ENCODE measurements at places on chromosomes 1 and 21.
A peak's percentile ranks its signal among the peaks of the same experiment; 100 is the strongest.

- no peak for DNase-seq
These were observed 13.0 kb upstream of the ARHGEF16 start for GRCh38 chr1:3441410-3441847.

GRCh38 chr1:201016211-201016651 is 7.3 kb downstream of the KIF21B start:
- no peak for DNase-seq

DNA sequence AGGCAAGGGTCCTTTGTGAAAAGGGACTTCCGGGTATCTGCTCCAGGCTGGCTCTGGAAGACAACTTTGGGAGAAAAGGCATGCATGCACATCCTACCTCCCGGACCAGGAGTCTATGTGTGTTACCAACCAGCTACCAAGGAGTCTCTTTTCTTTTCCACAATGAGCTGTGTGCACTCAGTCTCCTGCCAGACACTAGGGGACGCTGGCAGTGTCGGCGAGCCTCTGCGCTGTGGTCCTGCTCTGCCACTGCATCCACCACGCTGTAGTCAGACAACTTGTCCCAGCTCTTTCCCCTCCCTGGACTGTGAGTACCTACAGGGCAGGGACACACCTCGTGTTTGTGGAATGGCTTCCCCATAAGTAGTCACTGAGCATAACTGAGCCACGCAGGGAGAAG is 5.1 kb upstream of the SSR2 start:
- peak; percentile 3 for DNase-seq

- DNase-seq = no peak
These were observed 49.1 kb upstream of the DMRTB1 start for GRCh38 chr1:53410100-53410541.

DNA sequence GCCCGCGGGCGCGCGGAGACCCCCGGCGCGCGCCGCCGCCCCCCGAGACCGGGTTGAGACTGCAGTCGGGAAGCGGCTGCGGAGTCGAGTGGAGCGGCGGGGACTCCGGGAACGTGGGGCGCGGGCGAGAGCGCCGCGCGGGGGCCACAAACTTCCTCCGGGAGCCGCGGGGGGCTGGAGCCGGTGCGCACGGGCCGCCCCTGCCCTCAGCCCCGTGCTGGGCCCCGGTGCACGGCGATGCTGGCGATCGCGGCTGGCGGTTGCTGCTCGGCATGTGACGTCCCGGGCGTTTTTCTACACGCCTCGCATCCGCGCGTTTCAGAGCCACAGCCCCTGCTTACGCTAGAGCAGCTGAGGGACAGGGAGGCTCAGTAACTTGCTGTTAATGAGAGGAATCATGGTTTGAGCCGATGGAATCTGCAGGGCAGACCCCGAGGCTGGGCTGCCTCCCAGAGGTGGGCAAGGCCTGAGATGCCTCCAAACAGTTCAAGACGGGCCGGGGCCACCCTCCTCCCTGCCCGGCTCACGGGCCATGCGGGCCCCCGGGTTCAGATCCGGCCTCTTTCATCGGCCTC is 520 bp downstream of the TMEM201 start:
- DNase-seq = peak; percentile 26

DNA sequence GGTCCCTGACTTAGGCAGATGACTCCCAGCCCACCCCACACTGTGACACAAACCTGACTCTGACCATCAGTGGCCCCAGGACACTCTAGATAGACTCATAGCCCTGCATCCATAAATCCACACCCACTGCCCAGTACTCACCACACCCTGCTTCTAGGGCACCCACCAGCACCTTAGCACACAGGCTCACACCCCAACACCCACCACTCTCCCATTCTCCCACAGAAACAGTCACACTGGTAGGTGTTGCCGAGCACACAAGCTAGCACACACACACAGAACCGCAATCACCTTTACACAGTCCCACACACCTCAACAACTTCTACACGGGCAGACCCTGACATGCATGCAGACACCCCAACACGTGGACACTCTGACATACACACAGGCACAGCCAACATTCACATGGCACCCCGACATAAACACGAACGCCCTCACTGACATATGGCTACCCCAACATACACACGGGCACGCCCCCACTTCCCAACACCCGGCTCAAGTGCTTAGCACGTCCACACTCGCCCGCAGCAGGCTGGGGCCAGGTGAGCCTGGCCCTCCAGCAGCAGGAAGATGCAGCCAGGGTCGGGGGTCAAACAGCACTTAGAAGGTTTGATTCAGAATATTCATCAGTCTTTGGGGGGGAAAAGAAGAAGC is 105.5 kb upstream of the TARDBP start:
- no peak for DNase-seq

- DNase-seq = no peak
These were observed 43.4 kb downstream of the CDCP2 start for GRCh38 chr1:54109129-54110090.

DNA sequence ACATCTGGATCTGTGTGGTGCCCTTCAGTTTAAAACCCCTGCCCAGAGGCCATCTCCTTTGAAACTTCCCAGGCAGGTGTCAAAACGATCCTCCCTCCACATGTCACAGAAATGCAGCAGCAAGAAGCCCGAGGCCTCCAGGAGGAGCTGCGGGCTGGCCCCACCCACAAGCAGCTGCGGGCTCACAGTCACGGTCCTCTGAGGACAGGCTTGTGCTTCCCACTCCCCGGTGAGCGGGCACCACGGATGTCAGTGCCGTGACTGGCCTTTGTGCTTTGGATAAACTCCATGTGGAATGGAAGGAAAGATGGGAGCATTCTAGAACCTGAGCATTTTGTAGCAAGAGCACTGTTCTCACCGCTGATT is 65.8 kb downstream of the SIK1 start:
- DNase-seq = no peak

DNA sequence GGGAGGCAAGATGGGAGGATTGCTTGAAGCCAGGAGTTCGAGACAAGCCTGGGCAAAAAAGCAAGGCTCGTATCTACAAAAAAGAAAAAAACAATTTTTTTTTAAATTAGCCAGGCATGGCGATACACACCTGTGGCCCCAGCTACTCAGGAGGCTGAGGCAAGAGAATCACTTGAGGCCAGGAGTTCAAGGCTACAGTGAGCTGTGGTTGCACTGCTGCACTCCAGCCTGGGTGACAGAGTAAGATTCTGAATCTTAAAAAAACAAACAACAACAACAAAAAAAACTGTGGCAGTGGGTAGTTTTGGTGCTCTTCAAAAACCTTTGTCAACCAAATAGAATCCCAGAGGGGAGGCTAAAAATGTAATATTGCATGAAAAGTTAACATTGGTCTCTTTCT is 734 bp downstream of the PTPN22 start:
- DNase-seq = no peak

- no peak for DNase-seq
These were observed 42.3 kb downstream of the NEK7 start for GRCh38 chr1:198199105-198199504.

DNA sequence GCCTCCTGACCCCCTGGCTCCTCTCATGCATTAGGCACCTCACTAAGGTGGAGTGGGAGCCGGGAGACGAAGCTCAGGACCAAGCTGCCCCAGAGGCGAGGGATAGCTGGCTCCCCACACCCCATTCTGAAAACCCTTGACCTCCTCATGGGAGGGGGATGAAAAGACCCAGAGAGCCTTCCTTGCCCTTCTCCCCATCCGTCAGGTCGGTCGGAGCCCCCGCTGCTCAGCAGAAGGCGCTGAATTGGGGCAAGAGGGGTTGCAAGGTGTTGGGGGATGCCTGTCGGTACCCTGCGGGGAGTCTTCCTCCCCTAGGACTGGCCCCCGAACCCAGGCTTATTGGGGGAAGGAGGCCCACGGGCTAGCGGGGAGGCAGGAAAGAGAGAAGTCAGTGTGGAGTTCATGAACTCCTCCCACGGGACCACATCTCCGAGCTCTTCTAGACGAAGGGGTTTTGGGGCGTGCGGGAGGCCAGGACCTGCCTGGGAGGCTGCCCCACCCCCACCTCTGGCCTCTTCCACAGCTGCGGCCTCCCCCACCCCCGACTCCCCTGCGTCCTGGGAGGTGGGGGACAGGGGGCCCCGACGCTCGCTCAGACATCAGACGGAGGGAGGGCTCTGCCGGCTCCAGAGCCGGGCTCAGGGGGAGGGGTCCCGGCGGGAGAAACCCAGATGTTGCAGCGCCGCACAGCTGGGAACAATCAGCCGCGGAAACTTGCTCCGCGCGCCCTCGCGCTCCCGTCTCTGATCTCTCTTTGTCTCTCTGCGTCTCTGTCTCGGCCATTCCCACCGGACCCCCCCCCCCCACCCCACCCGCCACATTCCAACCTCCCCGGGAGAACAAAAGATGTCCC is 719 bp downstream of the MFAP2 start:
- no peak for DNase-seq

DNA sequence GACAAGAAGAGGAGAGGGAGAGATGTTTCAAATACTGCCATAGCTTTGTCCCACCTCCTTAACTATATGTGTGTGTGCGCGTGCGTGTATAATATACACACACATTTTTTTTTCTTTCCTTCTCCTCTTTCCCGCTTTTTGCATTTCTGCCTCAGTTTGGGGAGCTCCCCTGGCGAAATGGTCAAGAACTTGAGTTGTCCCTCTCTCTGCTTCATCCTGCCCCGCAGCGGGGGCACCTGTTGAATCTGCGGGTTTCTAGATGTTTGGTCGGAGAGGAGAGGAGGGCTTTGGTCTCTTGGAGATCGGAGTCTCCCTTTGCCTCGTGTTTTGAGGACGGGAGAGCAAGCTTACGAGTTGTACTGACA is 504 bp downstream of the SCCPDH start:
- DNase-seq = no peak

DNA sequence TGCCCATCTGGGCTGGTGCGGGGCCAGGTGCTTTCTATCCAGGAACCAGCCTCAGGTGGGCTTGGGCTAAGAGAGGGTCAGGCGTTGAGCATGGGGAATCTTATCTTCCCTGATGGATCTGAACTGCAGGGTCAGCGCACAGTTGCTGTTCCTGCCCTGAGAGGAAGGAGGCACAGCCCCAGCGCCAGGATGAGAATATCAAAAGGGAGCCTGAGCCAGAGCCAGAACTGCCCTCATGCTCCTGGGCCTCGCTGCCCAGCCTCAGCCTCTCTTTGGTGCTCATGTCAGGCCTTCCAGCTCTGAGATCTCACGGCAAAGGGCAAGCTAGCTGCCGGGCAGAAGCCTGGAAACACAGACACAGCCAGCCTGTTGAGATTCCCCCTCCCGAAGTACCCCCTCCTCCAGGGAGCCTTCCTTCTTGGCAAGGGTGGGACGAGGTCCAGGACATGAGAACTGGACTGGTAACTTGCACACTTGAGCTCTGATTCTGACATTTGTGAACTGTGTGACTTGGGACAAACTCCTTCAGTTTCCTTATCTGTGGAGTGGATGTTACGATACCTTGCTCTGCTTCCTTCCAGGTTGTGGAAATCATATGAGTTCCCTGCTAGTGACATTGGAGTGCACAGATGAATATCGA is 1.2 kb upstream of the LAD1 start:
- DNase-seq = no peak

- DNase-seq = no peak
These were observed 7.1 kb downstream of the AMIGO1 start for GRCh38 chr1:109502364-109502851.

GRCh38 chr1:106393046-106393445 is 663.4 kb upstream of the PRMT6 start:
- DNase-seq = no peak

DNA sequence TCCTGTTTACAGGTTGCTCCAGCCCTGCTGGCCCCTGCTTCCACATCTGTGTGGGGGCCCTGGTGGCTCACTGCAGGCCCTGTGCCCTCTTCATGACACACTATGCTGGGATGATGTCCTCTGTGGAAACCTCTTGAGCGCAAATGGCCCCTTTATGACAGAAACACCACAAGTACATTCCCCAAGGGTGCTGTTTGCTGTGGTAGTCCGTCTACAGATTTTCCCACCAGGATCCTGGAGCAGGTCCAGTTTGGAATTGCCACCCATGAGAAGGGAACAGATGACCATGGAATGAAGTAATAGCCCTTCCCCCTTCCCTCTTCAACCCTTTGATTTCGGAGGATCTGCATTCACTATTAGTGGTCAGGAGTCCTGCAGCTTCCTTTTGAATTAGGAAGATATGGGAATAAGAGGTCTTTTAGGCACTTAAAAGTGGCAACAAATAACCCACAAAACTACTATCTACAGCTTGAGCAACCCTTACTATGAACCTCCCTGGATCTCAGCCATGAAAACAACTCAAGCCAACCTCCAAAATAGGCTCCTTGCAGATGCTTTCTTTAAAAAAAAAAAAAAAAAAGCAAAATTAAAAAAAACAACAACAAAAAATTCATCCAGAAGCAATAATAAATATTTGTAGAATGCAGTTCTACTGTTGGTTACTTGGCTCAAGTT is 121.9 kb upstream of the TSPAN2 start:
- no peak for DNase-seq
